Camera-type eye (tissue), 1 donor: ENCODE measurements at places on chromosomes 16 and 17. TPM values are rescaled to one million over a fixed set of nuclear protein-coding genes. Genes with fewer than 3 reads are reported as not detected.

Gene CES1
- total RNA-seq: 5.8 TPM

Gene NXPH3
- 6.5 TPM for total RNA-seq

Gene PVALEF
- total RNA-seq: not detected

Gene SPNS1
- 25.1 TPM for total RNA-seq

Gene MT1A
- not detected for total RNA-seq

Gene MMP28
- total RNA-seq: 4.2 TPM
